ENCODE measurements at places on chromosomes 1 and 21.
A peak's percentile ranks its signal among the peaks of the same experiment; 100 is the strongest.

DNA sequence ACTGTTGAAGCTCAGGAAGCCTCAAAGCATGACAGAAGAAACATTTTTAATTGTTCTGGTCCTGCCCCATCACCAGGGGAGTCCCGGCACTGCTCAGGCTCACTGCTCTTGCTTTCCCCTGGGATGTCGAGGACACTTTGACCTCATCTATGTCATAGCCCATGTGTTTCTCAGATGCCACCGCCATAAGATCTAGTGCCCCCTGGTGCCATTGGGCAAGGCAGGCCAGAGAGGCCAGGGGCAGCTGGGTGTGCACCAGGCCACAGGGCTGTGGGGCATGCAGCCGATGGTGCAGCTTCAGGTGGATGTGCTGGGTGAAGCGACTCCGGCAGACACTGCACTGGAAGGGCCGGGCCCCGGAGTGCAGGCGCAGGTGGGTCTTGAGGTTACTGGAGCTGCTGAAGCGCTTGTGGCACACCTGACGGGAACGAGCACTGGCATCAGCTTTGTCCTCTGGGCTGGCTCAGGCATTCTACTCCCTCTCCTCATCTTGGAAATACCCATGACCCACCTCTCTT, 7.7 kb upstream of the CRYBG2 start:
- no peak overlapping the region for H3K4me3 ChIP-seq
- H3K36me3 ChIP-seq: no peaks in the 10 kb centered on the region
- H3K27ac ChIP-seq: no peak overlapping the region
- H3K27me3 ChIP-seq: peaks cover 4% of the 10 kb centered on the region
- H3K4me1 ChIP-seq: peaks cover 6% of the 10 kb centered on the region

DNA sequence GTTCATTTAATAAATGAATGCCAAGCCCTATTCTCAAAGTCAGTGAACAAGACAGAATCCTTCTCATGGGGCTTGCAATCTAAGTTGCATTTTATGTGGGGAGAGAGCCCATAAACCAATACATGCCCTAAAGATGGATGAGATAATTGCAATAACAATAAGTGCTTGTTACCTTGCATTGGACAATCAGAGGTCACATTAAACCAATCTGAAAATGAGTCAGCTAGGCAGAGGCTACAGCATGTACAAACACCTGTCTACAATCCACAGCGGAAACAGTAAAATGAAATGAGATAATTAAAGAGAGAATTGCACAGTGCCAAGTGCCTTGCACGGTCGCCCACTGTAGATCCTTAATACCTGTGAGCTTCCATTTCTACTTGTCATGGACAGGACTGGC, 7.4 kb upstream of the IGFN1 start:
- H3K36me3 ChIP-seq: no peaks in the 10 kb centered on the region
- no peak for DNase-seq
- no peak overlapping the region for H3K27ac ChIP-seq
- H3K27me3 ChIP-seq: peaks cover 39% of the 10 kb centered on the region

GRCh38 chr1:202540014-202540413, 170.2 kb downstream of the SYT2 start:
- H3K4me3 ChIP-seq: no peak overlapping the region
- H3K36me3 ChIP-seq: no peaks in the 10 kb centered on the region
- DNase-seq: no peak

DNA sequence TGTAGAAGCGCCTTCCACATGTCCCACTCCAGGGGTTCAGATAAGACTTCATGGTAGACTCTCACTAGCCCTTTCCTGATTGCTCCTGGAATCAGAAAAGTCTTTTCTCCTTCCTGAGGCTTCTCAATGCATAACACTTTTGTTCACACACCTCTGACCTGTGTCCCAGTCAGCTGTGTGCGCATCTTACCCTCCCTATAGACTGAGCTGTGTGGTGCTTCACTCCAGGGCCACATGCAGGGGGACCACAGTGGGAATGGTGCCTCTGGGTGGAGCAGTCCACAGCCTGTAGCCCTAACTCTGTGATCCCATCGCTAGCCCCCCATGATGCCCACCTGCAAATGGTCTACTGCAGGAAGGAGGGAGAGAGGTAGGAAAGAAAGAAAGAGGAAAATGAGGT, 84.0 kb upstream of the TLR5 start:
- H3K4me1 ChIP-seq: peaks cover 32% of the 10 kb centered on the region
- no peak overlapping the region for H3K27ac ChIP-seq
- no peak overlapping the region for H3K4me3 ChIP-seq
- no peaks in the 10 kb centered on the region for H3K36me3 ChIP-seq

DNA sequence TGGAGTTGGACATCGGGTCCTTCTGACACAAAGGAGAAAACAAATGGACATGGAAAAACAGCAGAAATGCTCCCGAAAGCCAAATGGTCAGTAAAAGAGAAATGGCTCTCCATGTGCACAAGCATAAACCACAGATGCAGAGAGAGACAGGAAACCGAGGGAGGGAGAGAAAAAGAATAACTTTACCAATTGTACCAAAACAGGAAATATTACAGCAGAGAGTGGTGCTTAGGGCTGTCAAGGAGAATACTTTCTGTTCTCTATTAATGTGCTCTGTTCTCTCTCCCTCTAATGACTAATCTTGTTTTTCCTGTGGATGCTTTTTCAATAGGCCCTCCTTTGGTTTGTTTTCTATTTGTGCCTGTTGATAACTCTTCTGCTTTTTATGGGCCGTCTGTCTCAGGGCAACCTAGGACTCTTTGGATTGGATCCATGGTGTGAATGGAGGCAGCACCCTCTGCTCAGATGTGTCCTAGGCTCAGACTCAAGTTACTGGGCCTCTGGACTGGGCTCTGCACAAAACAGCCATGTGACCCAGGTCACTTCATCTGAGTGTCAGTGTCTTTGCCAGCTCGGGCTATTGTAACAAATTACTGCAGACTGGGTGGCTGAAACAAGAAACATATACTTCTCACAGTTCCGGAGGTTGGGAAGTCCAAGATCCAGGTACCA, 663.0 kb downstream of the NPHP4 start:
- no peaks in the 10 kb centered on the region for H3K27me3 ChIP-seq
- no peak overlapping the region for H3K4me3 ChIP-seq
- DNase-seq: no peak
- H3K27ac ChIP-seq: no peak overlapping the region
- no peaks in the 10 kb centered on the region for H3K36me3 ChIP-seq
- no peaks in the 10 kb centered on the region for H3K4me1 ChIP-seq

DNA sequence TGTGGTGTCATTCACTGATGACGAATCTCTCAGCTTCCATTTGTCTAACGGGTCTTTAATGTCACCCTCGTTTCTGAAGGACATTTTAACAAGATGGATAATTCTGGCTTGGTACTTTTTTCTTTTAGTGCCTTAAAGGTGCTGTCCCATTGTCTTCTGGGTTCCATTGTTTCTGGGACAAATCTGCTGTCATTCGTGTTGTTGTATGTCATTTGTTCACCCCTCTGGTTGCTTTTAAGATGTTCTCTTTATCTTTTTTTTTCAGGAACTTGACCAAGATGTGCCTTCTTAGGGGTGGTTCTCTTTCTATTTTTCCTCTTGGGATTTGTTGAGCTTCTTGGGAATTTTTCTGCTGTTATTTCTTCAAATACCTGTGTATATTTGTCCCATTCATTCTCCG, 14.0 kb upstream of the MMEL1 start:
- no peak for DNase-seq
- H3K36me3 ChIP-seq: no peaks in the 10 kb centered on the region
- peaks cover 17% of the 10 kb centered on the region for H3K4me1 ChIP-seq
- H3K27ac ChIP-seq: no peak overlapping the region

- no peak overlapping the region for H3K27ac ChIP-seq
- no peaks in the 10 kb centered on the region for H3K27me3 ChIP-seq
- H3K4me3 ChIP-seq: no peak overlapping the region
- H3K36me3 ChIP-seq: no peaks in the 10 kb centered on the region
These were observed 138.4 kb upstream of the TIAM1 start for GRCh38 chr21:31482460-31482859.

- DNase-seq: no peak
- no peaks in the 10 kb centered on the region for H3K36me3 ChIP-seq
- no peak overlapping the region for H3K4me3 ChIP-seq
- peaks cover 31% of the 10 kb centered on the region for H3K27me3 ChIP-seq
- H3K4me1 ChIP-seq: no peaks in the 10 kb centered on the region
These were observed 101.8 kb downstream of the TMEM53 start for GRCh38 chr1:44572572-44572879.

DNA sequence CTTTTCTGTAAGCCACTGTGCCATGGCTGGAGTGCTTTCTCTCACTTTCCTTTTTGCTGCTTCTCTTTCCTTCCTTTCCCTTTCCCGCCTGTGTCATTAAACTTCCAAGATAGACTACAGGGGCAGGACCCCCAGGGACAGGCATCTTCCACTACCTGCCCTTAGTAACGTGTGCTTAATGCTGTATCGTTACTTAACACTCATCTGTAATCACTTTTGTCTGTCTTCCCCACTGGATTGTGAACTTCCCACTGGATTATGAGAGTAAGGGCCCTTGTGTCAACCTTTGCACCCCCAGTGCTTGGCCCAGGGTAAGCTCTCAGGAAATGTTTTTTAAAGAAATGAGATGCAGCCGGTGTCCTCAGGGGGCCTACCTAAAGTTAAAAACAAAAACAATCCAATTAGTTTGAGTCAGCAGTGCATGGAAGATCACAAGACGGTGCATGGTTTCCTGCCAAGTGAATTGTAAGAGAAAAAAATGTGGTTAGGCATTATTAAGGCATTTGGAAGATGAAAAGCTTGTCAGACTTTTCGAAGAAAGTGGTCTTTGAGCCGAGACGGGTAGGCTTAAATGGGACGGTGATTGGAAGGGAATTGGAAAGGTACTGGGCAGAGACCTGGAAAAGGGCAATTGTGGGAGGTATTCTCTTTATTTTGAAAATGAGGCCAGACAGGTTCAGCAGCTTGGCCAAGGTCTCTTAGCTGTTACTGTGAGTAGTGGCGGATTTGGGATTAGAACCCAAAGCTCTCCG, 958 bp downstream of the LYPLAL1 start:
- peak overlapping the region; percentile 76 for H3K4me3 ChIP-seq
- peaks cover 30% of the 10 kb centered on the region for H3K4me1 ChIP-seq
- DNase-seq: peak; percentile 44
- no peaks in the 10 kb centered on the region for H3K27me3 ChIP-seq

Data from DND-41 (cell line).